Ureter (tissue), 1 donor: ENCODE measurements at places on chromosomes 4 and X. TPM values are rescaled to one million over a fixed set of nuclear protein-coding genes. Genes with fewer than 3 reads are reported as not detected.
A peak's percentile ranks its signal among the peaks of the same experiment; 100 is the strongest.

GRCh38 chrX:25034889-25035288 is 19.1 kb upstream of the ARX start:
- no peak for DNase-seq

The F8A2 gene
- not detected for total RNA-seq

DNA sequence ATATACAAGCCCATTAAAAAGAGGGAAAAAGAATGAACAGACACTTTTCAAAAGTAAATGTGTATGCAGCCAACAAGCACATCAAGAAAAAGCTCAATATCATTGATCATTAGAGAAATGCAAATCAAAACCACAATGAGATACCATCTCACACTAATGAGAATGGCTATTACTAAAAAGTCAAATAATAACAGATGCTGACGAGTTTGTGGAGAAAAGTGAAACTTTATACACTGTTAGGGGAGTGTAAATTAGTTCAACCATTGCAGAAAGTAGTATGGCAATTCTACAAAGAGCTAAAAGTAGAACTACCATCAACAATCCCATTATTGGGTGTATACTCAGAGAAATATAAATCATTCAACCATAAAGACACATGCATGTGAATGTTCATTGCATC is 203.0 kb downstream of the ARAP2 start:
- DNase-seq, result no peak

- no peak for DNase-seq
Measured at GRCh38 chrX:79412972-79413371, 45.8 kb upstream of the ITM2A start.

GRCh38 chr4:5900844-5901243 is 8.0 kb upstream of the CRMP1 start:
- DNase-seq, result no peak

DNA sequence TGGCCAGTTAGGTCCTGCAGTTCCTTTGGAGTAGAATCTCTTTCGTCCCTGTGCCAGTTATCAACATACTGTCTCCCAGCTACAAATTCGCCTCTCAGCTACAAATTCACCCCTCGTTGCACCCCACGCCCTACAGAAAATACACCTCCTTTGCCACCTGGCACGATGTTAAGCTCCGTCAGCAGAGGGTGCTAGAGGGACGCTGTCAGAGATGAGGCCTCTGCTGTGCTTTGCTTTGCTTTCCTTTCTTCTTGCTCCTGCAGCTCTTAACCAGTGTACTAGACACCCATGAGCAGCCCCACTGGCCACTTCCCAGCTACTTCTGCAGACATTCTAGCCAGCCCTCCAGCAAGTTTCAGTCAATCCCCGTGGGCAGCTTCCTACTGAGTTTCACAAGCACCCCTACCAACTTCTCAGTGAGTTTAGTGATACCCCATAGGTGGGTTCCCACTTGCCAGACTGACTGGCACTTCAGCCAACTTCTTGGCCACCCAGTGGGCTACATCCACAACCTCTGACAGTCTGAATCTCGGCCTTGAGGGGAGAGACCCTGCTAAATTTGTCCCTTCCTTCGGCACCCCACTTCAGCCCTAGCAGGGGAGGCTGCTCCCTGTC is 21.8 kb downstream of the HAUS3 start:
- peak; percentile 76 for DNase-seq

DNA sequence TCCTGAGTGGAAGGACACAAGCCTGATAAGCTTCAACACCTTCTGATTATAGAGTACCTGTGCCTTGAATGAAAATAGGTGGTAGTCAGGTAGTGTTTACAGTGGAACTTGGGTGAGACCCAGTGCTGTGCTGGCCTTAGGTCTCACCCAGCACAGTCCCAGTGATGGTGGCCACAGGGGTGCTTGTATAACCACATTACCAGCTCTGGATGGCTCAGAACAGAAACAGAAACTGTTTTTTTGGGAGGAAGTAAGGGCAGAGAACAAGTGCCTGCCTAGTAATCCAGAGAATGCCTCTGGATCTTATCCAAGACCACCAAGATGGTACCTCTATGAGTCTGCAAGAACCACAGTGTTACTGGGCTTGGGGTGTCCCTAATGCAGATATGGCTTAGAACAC is 171.5 kb upstream of the DIPK2B start:
- no peak for DNase-seq

The TKTL2 gene
- not detected for total RNA-seq

The MAGEB6 gene
- total RNA-seq, result not detected
